ENCODE measurements at places on chromosomes 5 and 9.

GRCh38 chr5:153823036-153823435, 215.7 kb downstream of the FAM114A2 start:
- DNase-seq: no peak

DNA sequence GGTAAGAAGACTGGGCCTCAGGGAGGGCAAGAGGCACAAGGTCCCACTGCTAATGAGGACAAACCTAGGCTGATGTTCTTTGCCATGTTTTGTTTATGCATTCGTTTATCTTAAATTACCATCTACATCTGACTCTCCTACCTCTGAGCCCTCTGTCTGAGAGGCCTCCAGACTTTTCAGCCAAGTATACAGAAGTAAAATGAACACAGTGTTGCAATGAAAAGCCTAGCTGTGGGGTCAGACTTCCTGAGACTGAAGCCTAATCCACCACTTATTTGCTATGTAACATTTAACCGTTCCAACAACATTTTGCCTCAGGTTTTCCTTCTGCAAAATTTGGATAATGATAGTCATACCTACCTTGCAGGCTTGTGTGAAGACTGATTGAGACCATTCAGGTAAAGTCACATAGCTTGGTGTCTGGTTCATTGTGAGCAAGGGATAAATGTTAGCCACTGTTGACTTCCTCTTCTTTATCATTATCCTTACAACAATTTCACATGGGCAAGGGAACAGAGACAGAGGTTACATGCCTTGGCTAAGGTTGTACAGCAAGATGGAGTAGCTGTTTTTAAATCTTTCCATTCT, 374.9 kb upstream of the CLINT1 start:
- DNase-seq: no peak

GRCh38 chr9:110077925-110078324, 130.0 kb downstream of the C9orf152 start:
- no peak for DNase-seq

DNA sequence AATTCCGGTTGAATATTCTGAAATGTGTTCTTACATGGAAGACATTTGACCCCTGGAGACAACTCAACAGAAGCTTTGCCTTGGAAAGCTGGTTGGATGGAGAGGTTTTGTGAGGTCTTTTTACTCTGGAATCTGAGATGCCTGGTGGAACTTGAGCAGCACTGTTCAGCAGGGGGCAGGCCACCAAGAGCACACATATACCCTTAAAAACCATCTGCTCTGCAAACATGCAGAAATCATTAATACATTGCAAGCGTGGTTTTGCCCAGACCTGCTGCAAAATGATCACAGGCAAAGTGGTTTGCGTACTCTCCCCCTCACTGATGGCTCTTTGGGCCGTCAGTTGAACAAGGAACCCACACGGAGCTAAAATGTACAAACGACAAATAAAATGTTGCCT, 32.8 kb upstream of the DAP start:
- no peak for DNase-seq

GRCh38 chr5:108113950-108114349, 267.9 kb downstream of the FBXL17 start:
- no peak for DNase-seq

DNA sequence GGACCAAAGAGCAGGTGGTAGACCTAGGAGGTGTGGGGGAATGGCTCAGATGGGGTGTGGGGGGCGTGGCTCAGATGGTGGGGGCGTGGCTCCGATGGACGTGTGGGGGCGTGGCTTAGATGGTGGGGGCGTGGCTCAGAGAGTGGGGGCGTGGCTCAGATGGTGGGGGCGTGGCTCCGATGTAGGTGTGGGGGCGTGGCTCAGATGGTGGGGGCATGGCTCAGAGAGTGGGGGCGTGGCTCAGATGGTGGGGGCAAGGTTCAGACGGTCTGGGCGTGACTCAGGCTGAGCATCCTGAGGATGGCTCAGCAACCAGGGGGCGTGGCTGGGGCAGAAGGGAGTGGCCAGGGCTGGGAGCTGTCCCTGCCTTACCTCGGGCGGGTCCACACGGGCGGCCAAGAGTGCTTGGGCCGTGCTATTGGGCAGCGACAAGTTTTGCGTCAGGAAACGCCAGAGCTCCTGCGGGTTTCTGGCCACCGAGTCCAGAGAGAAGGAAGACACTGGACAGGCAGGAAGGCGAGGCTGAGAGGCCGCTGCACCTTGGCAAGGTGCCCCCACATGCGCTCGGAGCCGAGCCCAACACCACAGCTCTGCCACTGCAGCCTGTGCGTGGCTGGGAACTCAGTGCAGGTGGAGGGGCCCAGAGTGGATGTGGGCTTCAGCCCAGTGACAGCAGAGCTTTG, 5.9 kb downstream of the ABCA2 start:
- DNase-seq: peak; percentile 90

DNA sequence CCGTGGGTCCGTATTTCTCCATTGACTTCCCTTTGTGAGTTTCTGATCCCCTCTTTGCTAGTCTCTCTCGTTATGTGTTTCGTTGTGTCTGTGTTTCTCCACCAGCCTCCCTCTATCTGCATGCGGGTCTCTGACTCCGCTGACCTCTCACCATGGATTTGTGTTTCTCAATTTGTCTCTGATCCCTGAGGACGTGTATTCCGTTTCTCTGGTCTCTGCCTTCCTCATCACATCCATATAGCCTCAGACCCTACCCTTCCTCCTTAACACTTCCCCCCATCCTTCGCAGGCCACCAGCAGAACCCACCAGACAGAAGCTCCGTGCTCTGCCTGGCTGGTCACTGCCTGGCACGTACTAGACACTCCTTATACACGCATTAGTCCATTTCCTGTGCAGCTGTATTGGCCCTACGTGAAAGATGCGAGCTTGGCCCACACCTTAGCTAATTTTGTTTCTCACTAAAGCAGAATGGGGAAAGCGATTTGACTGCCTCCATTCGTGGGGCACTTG, 631 bp downstream of the B4GALT7 start:
- no peak for DNase-seq

- DNase-seq: no peak
These were observed 108.8 kb upstream of the MVB12B start for GRCh38 chr9:126217797-126218196.

GRCh38 chr5:148342371-148343045, 7.1 kb downstream of the SPINK9 start:
- DNase-seq: no peak

DNA sequence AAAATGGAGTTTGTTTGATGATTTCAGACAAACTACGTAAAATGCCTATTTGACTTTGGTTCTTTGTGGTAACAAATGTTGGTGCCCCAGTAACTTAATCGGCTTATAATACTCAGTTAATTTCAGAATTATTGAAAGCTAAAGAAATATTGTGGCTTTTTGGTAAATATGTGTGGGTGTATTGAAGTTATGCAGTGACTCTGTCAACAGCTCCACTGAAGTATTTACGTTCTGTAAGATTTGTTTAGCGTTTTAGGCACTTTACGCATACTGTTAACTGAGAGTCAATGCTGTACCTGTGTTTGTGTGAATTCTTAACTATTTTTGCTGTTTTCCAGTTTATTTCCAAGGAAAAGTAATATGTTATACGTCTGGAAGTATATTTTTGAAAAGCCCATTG, 2.2 kb downstream of the RAD23B start:
- DNase-seq: no peak

DNA sequence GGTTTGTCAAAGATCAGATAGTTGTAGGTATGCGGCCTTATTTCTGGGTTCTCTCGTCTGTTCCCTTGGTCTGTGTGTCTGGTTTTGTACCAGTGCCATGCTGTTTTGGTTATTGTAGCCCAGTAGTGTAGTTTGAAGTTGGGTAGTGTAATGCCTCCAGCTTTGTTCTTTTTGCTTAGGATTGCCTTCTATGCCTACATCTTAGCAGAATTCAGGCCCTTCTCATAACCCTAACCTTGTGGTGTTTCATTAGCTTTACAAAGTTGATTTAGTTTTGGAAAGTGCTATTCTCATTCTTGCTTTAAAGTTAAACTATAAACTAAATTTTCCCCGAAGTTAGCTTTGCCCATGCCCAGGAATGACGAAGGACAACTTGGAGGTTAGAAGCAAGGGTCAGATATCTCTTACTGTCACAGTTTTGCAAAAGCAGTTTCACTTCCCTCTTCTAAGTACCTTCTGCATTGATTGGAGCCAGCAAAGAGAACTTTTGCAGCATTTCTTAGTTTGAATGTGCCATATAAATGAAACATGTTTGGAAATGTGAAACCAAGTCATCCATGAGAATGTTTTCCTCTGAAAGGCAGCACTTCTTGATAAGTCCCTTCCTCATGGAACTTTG, 274.3 kb upstream of the DMRT1 start:
- DNase-seq: no peak

DNA sequence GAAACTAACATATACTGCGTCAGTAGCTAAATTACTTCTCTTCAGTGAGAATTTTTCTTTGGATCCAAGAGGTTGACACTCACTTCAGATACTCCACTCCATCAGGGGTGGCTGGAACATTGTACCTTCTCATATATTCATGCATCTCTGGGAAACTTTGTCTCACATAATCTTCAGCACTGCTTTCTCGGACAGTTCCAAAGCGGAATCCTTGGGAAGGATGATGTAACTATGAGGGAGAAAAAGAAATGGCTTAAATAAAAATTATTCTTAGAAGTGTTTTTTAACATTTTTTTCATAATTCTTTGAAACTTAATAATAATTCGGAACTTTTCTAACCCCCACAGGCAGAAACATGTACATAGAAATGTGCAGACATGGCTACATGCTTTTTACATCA, 33.4 kb upstream of the PPP3R2 start:
- no peak for DNase-seq

- DNase-seq: no peak
These were observed 163.5 kb downstream of the NR3C1 start for GRCh38 chr5:143239882-143240518.

DNA sequence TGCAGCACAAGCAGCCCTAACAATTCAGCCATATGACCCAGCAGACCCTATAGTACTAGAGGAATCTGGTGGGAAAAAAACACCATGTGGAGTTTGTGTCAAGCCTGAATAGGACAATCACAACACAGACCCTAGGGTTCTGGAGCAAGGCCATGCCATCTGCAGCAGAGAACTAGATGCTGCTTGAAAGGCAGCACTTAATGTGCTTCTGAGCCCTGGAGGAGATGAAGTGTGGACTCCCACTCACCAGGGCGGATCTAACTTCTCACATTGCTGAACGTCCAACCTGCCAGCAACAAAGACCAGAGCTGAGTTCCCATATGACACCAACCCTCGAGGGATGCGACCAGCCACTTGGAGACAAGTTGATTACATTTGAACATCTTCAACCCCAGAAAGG, 43.2 kb downstream of the GABBR2 start:
- no peak for DNase-seq

DNA sequence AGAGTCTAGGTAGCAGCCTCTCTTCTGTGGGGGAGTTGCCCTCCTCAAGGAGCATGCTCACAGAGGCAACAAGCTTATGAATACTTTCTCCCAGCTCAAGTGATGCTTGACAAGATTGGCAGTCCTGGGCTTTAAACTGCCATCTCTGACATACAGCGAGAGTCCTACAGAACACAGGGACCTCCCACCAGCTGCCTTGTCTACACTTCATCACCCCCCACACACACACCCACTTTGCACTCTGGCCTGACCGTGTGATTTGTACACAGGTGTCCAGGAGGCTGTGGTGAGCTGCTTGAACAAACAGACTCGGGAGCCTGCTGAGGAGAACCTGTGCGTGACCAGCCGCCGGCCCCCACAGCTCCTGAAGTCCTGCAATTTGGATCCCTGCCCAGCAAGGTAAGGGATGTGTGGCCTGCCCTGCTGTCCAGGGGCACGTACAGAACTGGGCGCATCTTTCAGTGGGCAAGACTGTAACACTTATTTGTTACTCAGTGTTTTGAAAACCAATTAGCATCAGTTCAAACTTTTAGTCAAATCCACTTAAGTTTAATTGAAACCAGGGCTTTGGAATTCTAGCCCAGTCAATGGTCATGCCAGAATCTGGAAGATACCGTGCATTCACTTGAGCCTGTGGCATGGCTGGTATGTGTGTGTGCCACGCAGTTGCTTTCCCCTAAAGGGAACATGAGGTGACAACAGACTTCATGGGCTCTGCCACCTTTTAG, 247.5 kb downstream of the ADAMTSL1 start:
- no peak for DNase-seq

DNA sequence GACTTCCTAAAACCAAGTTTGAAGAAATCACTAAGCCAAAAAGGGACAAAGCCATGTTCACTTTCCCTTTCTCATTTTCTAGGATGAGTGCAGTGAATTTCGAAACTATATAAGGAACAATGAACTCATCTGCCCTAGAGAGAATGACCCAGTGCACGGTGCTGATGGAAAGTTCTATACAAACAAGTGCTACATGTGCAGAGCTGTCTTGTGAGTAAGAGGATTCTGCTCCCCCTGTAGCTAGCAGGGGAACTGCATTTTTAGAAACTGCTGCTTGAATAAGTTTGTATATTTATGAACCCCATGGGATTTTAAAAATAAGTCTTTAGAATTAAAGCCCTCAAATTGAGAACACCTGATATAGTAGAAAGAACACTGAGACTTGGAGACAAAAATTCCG, 42.7 kb upstream of the SPINK14 start:
- DNase-seq: peak; percentile 13

GRCh38 chr9:106717686-106718085, 145.3 kb upstream of the ZNF462 start:
- no peak for DNase-seq

DNA sequence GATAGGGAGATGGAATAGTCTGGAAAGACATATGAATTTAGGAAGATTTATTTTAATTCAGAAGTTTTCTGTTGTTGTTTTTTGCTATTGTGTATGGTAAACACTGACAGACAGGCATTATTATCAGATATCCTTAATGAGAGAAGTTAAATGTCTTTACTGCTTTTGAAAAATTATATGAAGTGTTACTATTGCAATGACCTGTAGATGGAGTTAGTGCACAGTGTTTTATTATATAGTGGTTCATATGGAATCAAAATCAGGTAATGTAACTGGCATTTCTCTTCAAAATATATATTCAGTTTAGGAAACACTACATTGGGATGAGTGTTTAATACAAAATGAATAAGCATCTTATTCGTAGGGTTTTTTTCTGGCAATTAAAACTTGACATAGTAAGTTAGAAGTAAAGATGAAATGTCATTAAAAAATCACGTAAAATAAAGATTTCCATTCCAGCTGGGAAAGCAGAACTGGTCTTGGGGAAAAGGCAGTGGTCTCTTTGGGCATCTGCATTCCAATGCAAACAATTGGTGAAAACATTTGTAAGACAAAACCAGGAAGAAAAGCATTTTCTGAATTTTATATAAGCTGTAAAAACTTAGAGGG, 3.9 kb downstream of the GABRA1 start:
- peak; percentile 3 for DNase-seq

DNA sequence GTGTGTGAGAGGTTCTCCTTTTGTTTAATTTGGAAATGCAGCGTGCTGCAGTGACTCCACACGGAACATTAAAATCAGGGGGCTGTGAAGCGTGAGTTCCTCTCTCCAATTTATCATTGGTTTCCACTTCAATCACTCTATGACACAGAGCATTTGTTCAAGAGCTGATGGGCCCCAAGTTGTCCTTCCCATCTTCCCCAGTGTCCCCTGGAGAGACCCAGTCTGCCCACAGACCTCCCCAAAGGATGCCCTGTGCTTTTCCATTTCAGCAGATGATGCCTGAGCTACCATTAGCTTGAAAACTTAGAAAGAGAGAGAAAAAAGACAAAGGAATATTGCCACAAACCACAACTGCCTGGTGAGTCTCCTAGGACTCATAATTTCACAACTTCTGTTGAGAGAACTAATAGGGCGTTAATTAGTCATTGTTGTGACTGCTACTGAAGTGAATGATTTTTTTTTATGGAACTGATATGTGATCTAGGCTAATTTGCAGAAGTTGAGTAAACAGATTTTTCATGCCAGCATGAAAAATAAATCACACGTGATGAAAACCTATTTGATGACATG, 772.7 kb downstream of the SEMA5A start:
- DNase-seq: no peak
